DND-41 (cell line): ENCODE measurements at places on chromosomes 13 and 19.

GRCh38 chr13:112686364-112686763, 3.5 kb upstream of the ATP11A start:
- peak; percentile 2 for DNase-seq

GRCh38 chr19:49677231-49677900, at the start of gene PRMT1:
Gene PRMT1, plus strand, starts transcription at chr19:49677271. Its CDS starts 10 bp downstream, at chr19:49677281.
- DNase-seq: no peak

DNA sequence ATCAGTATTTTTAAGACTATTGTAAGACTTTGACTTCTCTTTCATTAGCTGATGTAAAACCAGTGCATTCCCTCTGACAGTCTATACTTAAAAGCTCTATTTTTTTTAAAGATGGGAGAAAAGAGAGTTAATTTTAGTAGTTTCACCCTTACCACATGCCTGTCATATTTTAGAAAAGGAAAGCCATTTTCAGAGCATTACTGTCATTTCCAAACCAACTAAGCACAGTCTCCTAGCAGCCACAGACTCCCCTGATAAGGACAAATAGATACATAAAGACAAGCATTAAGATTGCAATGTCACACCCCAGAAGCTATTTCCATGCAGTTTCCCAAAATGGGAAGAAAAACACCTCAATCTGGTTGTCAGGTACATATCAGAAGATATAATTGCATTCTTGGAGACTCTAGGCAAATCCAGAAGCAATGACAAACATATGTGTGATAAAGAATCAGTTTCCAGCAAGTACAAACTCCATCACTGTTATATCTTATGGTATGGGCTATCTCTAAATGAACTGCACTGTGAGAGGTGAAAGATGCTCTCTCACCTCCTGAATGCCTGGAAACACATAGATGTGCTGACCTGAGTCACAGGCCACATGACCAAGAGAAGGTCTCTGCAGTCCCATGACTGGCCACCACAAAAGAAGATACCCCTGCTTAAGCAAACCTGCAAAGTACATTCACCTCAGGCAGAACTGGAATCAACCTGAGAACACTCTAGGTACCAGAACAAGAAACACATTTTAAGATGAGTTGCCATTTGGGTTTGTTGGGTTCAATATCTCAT, 303.3 kb downstream of the POU4F1 start:
- no peak for DNase-seq

- DNase-seq: no peak
Measured at GRCh38 chr13:44651209-44651608, 75.1 kb upstream of the TSC22D1 start.

GRCh38 chr19:46813839-46814358, 25.5 kb upstream of the SLC1A5 start:
- no peak for DNase-seq

DNA sequence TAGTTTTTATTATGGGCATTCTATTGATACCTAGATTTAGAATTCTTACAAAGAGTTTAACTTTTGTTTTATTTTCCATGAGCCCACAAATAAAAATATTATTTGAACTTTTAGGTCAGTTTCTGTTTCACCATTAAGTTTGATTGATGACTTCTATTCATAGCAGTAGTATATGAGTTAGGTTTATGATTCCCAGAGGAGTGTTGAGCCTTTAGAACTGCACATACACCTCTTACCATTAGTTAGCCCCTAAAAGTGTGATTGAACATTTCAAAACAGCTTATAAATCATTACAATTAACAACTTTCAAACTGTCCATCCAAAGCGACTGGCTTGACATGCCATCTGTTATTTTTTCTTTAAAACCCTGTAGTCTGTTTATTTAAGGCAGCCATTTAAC, 19.0 kb upstream of the PCDH17 start:
- no peak for DNase-seq

DNA sequence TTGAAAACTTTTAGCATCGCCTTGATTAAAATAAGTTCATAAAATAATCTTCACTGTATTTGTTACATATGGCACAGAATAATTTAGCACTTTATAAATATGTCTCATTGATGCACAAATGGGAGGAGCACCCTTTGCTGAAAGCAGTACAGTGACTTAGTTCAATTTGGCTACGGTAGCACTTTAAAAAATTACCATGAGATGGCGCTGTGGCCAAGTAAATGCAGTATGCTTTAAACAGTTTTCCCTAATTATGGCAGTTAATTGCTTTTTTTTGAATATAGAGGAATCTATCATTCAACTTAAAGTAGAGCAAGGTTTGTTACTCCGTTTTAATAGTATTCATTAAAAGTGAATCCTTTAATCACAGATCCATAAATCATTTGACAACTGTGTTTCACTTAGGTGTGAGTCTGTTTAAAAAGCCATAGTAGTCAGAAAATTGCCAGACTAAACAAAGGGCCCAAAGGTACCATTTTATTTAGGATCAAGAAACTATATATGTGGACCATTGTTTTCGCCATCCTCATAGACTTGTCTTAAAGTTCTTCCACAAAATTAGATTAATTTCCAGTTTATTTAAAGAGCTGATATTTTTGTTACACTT, 34.7 kb upstream of the ESD start:
- DNase-seq: peak; percentile 49

DNA sequence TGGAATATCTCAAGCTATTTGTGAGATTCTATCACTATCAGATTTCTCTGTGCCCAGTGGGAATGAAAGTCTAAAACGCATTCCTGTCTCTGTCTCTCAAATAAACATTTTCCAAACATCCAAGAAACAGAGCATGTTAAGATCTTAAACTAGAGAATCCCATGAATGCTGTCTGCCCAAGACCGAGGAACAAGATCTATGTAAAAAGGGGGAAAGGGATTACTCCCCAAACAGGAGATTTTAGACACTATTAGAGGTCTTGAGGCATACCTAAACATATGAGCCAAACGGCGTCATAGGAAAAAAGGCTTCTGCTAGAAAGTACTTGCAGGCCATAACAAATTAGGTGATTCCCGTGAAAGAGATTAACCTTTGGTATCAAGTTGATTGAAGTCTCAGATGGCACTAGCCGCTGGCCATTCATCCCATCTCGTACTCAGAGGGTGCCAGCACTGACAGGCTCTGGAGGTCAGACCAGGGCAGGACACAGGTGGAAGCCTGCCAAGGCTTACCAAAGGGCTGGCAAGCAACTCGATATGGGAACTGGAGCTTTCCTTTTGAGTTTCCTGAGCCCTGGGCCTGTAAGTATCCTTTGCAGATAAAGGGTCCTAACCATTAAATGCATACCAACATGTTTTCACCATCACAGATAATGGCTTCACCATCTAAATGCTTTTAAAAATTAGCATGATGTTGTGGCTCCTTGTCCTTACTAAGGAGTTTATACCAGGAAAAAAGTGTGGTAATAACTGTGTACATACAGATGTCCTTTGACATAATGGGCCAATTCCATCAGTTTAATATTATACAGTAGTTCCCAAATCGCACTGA, 225.2 kb downstream of the FOXO1 start:
- no peak for DNase-seq

DNA sequence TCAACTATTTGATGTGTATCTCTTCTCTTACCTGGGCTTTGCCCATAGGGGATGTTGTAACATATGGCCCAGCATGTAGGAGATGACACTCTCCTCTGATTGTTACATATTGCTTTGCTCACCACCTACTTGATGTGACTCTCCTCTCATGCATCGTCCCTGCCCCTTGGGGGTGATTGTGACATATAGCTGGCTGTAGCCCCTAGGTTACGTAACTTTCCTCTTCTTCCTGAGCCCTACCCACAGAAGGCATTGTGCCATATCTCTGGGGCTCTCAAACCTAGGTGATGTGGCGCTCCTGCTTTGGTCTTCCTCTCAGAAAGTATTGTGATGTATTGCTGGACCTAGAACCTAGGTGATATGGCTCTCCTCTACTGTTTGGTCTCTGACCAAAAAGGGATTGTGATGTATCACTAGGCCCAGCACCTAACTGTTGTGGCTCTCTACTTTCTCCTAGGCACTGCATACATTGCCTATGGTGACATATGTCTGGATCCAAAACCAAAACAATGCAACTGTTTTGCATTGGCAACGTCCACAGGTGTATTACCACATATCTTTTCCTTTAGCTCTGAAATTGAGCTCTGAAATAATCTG, 71.9 kb upstream of the ZNF724 start:
- DNase-seq: no peak

- no peak for DNase-seq
Measured at GRCh38 chr19:7647156-7647555, 10.2 kb downstream of the STXBP2 start.

DNA sequence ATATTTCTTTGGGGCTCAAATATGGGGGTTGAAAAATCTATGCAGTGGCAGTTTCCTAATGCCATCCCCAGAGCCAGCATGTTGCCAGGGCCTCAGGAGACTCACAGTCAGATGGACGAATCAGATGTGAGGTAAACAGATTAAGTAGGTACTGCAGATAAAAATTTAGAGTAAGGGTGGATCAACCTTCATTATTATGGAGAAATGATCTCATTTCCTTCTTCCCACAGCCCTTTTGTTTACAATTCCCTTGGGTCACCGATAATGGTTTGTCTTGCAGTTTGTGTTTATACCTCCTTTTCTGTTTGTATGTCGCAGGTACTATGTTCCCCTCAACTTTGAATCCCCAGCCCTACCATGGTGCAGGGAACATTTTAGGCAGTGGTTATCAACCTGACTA, 20.0 kb downstream of the DIAPH3 start:
- no peak for DNase-seq

DNA sequence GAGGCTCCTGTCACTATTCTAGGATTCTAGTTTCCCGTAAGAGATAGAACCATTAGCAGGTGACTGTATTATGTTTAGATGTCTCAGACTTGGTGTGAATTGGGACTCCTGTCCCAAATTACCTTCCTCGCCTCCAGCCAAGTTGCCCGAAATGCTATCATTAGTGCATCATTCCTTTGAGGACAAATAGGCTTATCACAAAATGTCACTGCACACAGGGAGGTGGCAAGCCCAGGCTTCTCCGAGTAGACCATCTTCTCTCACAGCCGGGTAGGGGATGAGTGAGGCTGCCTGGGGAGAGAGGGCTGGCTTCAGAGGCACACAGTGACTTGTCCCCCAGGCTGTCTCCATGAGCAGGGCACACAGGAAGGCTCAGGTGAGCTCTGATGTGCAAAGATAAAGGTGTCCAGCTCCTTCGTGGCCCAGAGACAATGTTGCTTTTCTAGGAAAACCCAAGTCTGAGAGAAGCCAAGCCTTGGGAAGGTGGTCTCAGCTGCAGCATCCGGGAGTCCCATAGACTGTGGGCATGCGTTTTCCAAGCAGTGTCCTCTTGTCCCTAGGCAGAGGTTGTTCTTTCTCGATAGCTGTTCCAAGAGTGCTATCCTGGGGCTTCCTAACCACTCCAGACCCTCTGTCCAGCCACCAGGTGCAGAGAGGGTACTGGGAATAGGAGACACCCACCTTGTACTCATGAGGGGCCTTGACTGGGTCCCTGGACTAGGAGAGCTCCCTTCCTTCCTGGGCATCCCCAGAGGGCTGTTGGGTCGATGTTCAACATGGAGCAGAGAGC, 163.1 kb upstream of the TSHZ3 start:
- DNase-seq: no peak

DNA sequence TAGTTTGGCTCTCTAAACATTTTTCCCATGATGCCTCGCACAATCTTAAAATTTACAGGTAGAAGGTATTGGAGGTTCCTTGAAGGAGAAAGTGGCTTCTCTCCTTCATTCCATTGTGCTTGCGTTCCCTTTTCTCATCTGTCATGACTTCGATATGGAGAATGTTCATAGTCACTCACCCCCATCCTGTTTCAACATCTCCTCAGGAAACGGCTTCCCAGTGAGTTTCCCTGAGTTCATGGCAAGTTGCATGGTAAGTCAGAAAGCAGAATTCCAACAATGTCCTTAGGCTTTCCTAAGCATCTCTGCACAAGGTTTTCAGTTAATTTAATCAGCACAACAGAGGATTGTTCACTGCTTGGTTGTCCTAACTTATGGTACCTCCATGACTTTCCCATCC, 581.8 kb upstream of the SLITRK5 start:
- no peak for DNase-seq

GRCh38 chr13:28537171-28537570, 42.2 kb upstream of the FLT1 start:
- no peak for DNase-seq

DNA sequence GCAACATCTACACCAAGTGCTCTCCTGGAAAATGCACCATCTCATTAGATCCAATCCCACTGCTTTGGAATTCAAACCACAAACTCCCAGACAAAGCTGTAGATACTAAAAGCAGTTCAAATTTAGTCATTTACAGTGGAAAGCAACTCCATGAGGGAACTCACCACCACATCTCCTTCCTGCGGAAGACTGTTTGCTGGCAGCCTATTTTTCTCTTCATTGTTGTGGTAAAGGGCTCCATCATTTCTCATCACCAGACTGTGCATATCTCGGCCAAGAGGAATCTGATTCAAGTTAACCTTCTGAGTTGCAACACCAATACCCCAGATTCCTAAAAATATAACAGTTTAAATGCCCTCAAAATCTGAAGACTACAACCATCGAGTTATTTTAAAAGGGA, 8.4 kb downstream of the SPRYD7 start:
- DNase-seq: peak; percentile 30

- DNase-seq: no peak
Measured at GRCh38 chr13:44507639-44508038, 68.5 kb downstream of the TSC22D1 start.

GRCh38 chr13:24505756-24506155, 6.8 kb downstream of the PARP4 start:
- no peak for DNase-seq

GRCh38 chr13:44906230-44906629, 83.0 kb downstream of the NUFIP1 start:
- no peak for DNase-seq

DNA sequence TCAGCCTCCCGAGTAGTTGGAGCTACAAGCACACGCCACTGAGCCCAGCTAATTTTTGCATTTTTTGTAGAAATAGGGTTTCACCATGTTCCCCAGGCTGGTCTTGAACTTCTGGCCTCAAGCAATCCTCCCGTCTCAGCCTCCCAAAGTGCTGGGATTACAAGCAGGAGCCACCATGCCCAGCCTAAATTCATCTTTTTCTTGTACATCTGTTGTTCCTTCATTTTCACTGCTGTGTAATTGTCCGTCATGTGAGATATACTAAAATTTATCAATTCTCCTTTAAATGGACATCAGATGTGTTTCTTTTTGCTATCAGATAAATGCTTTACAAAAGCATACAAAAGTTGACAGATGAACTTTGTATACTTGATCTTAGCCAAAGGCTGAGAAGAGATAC, 22.9 kb downstream of the DYRK1B start:
- DNase-seq: no peak
